IMR-90 (cell line): ENCODE measurements at places on chromosomes 1 and 21. TPM values are rescaled to one million over a fixed set of nuclear protein-coding genes. Genes with fewer than 3 reads are reported as not detected.
A peak's percentile ranks its signal among the peaks of the same experiment; 100 is the strongest.

DNA sequence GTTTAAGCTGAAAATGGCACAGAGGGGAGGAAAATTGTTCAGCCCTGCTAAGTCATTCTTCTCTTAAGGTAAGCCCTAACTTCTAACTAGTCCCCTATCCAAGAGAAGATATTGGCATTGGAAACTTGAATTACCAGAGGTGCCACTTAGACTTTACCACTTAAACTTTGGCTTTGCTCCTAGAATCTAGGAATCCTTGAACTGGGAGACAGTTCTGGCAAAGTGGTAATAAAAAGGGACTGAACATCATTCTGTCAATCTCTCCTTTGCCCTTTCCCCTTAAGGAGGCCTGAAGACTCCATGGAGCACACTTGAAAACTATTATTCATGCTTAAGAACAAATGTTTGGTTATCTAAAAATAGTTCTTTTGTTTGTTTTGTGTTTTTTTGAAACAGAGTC lies 8.4 kb downstream of the ATP1A4 start:
- peaks cover 41% of the 10 kb centered on the region for H3K27me3 ChIP-seq
- H3K36me3 ChIP-seq: no peaks in the 10 kb centered on the region
- no peak overlapping the region for H3K27ac ChIP-seq

GRCh38 chr1:190179817-190180216 lies 297.8 kb downstream of the BRINP3 start:
- H3K4me3 ChIP-seq: no peak overlapping the region
- peaks cover 2% of the 10 kb centered on the region; the same call in 1 of the 2 replicates for H3K4me1 ChIP-seq
- DNase-seq: peak; percentile 75

- no peak for DNase-seq
- H3K27me3 ChIP-seq: no peaks in the 10 kb centered on the region
- no peak overlapping the region for H3K27ac ChIP-seq
Observed at GRCh38 chr1:243292117-243292516, 36.3 kb downstream of the SDCCAG8 start.

Gene SYT6
- total RNA-seq: not detected in 2 replicates

DNA sequence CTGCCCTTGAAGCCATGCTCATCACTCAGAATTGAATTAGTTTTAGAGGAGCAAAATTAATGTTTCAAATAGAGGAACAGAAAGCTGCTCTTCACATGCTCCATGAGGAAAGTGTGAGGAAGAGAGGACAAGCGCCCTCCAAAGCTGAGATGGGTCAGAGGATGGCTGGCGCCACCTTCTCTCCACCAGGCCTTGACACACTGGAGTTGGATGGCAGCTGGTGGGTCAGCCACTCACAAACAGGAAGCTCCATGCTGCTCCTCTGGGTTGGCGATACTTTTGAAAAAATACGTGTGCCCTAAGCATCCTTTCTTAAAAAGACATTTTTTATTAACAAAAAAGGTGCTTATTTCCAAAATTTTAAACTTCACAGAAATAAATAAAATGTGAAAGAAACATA lies 3.1 kb upstream of the CD2 start:
- no peaks in the 10 kb centered on the region for H3K27me3 ChIP-seq
- H3K27ac ChIP-seq: no peak overlapping the region
- DNase-seq: no peak
- H3K36me3 ChIP-seq: no peaks in the 10 kb centered on the region
- H3K4me1 ChIP-seq: no peaks in the 10 kb centered on the region
- H3K4me3 ChIP-seq: no peak overlapping the region

Gene TMEM201
- total RNA-seq: 1.3 and 1.9 TPM in 2 replicates

GRCh38 chr1:109669246-109669948 lies 1.5 kb downstream of the GSTM2 start:
- H3K4me3 ChIP-seq: no peak overlapping the region
- peaks cover 11% of the 10 kb centered on the region for H3K36me3 ChIP-seq
- H3K4me1 ChIP-seq: peaks cover 3% of the 10 kb centered on the region; the same call in 1 of the 2 replicates
- H3K27me3 ChIP-seq: no peaks in the 10 kb centered on the region
- H3K27ac ChIP-seq: no peak overlapping the region
- no peak for DNase-seq

Gene CD5L
- not detected in 2 replicates for total RNA-seq

Gene MYOC
- not detected in 2 replicates for total RNA-seq
